ENCODE measurements at places on chromosomes 5 and 9.

GRCh38 chr5:132253452-132254320, 3.8 kb upstream of the PDLIM4 start:
- DNase-seq, result no peak

DNA sequence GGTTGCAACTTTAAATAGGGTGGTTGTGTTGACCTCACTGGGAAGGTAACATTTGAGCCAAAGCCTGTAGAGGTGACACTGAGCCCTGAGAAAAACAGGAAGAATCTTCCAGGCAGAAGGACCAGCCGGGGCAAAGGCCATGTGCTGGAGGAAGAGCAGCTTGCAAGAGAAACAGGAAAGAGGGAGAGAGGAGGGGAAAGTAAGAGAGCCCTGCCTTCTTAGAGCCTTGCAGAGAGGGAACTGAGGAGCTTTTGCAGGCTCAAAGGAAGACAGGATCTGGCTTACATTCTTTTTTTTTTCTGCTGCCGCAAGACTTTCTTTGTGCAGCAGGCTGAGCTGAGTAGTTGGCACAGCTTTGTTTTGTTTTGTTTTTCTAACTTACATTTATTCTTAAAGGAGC, 17.4 kb downstream of the C9orf153 start:
- no peak for DNase-seq

DNA sequence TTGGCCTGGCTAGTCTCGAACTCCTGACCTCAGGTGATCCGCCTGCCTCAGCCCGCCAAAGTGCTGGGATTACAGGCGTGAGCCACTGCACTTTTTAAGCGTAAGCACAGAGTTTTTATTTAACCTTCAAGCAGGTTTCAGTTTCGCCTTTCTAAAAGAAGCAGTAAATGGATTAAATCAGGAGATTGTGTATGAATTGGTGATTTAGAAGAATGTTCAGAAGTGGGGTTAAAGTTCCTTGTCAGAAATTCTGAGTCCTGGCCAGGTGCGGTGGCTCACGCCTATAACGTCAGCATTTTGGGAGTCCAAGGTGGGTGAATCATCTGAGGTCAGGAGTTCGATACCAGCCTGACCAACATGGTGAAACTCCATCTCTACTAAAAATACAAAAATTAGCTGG, 12.2 kb downstream of the HSPA4 start:
- no peak for DNase-seq

DNA sequence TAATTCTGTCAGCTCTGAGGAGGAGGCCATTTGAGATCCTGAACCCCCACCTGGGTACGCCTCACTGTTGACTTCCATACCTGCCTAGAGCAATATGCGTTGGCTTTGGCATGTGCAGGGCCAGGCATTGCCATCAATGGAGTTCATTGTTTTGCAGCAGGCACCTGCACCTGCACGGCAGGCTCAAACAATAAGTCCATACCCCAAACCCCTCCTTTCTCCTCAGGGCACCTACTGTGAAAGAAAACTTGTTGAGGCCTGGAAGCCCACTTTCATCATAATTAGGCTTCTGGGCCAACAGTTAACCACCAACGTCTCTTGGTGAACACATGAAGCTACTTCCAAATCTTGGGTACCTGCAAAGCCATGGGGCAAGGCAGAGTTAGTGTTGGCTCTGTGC, 238.7 kb downstream of the NFIB start:
- no peak for DNase-seq

- DNase-seq, result no peak
These were observed 269.8 kb upstream of the CDH9 start for GRCh38 chr5:27308153-27308552.

DNA sequence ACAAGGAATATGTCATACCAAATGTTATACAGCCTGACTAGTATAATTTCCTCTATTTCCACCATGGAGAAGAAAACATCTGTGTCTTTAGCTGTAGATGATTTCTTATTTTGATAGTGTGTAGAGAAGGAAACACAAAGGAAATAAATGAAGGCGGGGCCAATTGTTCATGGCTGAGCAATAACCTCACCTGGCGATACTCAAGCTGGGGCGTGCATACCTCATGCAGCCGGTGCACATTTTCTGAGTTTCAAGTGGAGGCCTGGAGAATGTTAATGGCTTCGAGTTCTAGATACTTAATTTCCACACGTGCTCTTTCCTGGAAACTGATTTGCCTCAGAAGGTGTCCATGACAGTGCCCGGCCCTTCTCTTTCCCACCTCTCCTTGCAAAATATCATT, 127.4 kb upstream of the TAF11L2 start:
- no peak for DNase-seq

- DNase-seq, result peak; percentile 54
These were observed 2.7 kb upstream of the NSMF start for GRCh38 chr9:137461663-137462395.

DNA sequence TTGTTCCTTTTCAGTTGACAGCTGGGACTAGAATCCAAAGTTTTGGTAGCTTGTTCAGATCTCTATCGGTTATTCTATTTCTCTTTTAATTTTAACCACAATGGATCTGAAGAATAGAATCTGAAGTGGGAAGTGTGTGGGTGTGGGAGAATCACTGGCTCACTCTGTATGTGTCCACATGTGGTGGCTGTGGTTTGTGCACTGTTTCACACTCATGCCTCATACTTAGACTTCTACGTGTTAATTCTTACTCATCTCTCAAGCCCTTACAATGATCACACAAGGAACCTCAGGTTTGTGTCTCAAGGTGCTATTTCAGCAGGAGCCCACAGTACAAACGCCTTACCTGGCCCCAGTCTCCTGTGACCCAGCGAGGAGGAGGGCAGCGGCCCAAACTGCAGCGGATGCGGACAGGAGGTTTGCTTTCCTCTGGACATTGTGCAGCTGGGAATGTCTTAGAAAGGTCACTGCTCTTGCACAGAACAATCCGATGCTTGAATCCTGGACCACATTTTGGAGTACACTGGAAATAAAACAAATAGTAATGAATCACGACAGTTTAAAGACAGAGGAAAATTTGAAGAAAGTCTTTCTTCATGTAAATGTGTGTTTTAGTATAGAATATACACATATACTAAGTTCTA, 309.1 kb downstream of the ADAMTS6 start:
- no peak for DNase-seq
